Calu3 (cell line): ENCODE measurements at places on chromosomes 12 and 14.

DNA sequence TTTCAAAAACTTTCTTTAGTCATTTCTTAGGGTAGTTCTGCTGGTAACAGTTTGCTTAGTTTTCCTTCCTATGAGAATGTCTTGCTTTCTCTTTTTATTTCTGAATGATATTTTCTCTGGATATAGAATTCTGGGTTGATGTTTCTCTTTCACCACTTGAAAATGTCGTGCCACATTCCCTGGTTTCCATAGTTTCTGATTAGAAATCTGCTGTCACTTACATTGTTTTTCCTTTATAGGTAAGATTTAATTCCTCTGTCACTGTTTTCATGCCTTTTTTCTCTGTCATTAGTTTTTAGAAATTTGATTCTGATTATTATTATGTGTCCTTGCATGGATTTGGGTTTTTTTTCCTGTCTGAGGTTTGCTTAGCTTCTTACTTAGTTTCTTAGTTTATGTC is 77.3 kb upstream of the PCNX4 start:
- DNase-seq, result no peak

DNA sequence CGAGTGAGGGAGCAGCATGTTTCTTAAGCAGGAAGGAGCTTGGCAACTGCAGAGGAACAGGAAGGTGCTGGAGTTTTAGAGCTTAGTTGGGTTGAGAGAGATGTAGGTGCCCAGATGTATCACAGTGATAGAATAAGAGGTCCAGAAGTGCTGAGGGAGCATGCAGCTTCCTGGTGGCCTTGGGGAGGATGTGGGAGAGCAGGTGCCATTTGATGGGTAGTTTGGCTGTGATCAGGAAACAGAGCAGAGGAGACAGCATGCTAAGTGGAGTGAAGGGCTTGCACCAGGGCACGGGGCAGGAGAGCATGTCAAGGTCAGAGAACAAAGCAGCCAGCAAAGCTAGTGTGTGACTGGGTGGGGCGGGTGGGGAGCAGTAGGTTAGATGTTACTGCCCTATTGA is 74.8 kb downstream of the PAPOLA start:
- no peak for DNase-seq

DNA sequence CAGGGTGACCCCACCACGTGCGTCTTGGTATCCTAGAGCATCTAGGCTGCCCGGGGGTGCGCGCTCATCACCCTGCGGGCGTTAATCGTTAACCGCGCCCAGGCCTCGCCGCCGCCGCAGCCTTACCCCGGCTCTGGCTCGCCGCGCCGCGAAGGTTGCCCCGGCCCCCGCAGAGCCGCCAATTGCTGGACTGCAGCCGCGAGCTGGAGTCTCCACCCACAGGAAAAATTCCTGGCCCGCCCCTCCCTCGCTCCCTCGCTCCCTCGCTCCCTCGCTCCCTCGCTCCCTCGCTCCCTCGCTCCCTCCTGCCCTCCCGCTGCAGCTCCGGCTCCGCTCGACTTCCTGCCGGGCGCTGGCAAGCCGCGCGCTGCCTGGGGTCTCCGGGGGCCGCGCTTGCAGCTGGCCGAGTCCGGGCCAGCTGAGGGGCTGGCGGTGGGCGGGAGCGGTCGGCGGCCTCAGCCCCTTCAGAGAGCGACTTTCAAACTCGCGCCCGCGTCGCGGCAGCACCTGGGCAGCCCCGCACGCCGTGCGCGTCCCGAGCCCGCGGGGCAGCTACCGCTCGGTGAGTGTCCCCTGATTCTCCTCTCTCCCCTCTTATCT is at the start of gene PLEKHG3:
Gene PLEKHG3 (plus strand): TSS at position 282 of the 600 bp plus-strand sequence. CDS start 23,208 bp downstream, outside the sequence.
- peak; percentile 81 for DNase-seq

- DNase-seq, result no peak
Measured at GRCh38 chr12:115464111-115464581, 780.2 kb upstream of the TBX3 start.

GRCh38 chr12:52873513-52873831 is 24.7 kb upstream of the KRT78 start:
- DNase-seq, result no peak

DNA sequence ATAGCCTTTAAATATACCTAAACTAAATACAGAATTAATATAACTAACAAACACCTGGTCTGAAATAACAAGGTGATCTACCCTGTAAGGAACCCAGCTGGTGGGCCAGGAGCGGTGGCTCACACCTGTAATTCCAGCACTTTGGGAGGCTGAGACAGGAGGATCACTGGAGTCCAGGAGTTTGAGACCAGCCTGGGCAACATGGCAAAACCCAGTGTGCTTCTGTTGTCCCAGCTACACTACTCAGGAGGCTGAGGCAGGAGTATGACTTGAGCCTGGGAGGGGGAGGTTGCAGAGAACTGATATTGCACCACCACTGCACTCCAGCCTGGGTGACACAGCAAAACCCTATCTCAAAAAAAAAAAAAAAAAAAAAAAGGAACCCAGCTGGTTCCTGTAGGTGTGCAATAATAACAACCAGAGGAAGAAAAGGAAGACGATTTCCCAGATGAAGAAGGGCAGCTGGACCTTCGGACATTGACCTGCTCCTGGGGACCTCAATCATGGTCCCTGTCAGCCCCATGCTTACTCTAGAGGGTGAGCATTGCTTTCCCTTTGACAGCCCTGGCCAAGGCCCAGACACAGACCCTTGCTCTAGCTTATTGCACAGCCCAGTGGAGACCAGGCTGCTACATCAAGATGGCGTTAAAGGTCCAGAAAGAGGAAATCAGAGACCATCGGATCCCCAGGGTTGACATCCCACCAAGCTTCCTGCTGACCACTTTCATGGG is 5.4 kb downstream of the FOS start:
- no peak for DNase-seq

DNA sequence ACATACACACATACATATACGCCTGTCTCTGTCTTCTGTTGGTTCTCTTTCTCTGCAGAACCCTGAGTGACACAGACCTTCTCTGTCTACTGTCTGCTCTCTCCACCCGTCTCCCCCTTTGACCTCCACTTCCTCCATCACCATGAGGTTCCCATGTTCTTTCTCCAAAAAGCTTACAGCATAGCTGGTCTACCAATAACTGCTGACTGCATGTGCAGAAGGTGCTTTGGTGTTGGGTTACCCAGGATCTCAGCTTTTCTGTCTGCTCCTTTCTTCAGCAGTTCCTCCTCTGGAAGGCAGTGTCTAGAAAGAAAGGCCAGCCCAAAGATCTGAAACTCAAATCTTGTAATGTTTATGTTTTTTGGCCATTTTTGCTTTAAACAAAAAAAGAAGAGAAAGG is 125.6 kb downstream of the SMOC1 start:
- DNase-seq, result no peak

DNA sequence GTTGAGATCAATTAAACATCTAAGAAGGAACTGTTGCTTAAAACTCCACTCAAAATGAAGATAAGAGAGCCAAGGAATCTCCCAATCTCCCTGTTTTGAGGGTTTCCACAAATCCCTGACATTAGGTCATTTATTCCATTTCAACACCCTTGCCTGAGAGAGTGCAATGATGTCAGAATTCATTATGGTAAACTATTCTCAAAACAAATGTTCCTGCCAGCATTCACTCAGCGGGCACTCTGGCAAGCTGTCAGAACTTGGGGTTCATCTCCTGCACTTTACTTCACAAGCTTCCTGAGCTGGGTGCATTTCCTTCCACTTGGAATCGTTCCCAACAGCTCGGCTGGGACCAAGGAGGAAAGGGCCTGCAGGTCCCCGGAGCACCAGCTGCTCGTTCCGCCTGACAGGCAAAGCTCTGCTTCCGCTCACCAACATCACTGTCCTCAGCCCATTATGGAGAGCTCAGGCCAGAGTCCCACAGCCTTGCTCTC is 117.8 kb downstream of the TTC7B start:
- no peak for DNase-seq

DNA sequence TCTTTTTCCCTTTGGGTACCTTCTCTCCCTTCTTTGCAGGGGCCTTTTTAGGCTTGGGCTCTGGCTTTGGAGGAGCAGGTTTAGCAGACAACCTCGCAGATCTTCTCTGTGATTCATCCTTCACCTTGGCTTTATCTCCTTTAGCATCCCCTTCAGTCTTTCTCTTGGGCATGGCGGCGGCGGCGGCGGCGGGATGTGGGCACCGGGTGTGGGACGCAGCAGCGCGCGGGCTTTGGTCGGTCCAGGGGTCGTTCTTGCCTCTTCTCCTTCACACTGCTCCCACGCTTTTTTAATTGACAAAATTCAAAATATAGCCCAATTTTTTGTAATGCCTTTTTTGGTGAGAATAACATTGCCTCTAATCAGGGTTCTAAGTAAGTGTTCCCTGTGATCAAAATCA is 8.6 kb downstream of the TRMT5 start:
- DNase-seq, result no peak

DNA sequence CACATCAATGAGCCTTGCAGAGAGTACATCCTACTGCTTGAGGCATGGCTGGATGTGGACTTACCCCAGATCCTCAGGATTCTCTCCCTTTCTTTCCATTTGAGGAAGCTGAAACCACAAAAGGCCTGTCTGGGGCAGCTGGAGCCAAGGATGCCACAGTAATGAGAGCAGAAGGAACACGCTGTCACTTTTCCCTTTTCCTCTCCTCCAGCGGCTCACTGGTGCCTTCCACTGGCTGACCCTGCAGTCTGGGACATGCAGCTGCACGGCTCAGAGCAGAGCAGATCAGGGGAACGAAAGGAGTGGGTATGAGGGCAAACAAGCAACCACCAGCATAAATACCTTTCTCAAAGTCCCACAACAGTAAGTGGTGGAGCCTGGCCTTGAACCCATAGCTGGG is 78.2 kb downstream of the GAS2L3 start:
- no peak for DNase-seq

GRCh38 chr12:93111773-93112172 is 182.7 kb upstream of the EEA1 start:
- no peak for DNase-seq

GRCh38 chr14:71181215-71182003 is 274.1 kb downstream of the PCNX1 start:
- no peak for DNase-seq

DNA sequence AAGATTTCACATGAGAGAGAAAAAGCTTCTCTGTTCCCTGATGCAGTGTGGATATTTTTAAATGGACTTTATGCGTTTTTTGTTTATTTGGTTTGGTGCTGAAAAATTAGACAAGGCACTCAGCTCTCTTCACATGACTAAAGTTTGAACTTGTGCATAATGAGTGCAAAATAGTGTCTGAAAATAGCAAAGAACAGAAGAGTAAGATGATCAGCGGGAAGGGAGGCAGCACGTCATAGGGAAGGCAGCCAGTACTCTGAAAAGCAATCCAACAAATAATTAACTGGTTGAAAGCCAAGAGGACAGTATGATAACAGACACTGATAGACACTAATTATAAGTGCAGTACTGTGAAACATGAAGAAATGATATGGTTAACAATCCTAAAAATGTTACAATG is 46.6 kb upstream of the CDKN3 start:
- no peak for DNase-seq

GRCh38 chr12:26471560-26471959 is 276.2 kb downstream of the SSPN start:
- DNase-seq, result no peak

GRCh38 chr12:52036587-52037171 is 14.6 kb upstream of the NR4A1 start:
- DNase-seq, result peak; percentile 84

GRCh38 chr12:28963554-28963953 is 185.5 kb upstream of the FAR2 start:
- no peak for DNase-seq

DNA sequence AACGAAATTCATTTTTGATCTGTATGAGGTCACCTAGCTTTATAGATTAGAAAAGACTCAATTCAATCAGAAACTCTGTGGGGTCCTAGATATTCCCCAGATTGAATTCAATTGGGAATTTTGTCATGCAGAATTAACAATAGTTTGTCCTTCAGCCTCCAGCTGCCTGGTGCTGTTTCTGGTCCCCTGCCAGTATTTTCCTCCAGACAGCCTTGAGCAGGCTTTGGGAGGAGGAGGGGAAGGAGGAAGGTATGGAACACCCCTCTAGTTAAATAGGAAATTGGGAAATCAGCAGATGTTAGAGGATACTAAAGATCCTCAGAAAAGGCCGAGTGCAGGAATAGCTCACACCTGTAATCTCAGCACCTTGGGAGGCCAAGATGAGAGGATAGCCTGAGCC is 10.6 kb downstream of the GRIP1 start:
- no peak for DNase-seq

- DNase-seq, result peak; percentile 71
Measured at GRCh38 chr14:23559010-23559925, 3.2 kb downstream of the THTPA start.

DNA sequence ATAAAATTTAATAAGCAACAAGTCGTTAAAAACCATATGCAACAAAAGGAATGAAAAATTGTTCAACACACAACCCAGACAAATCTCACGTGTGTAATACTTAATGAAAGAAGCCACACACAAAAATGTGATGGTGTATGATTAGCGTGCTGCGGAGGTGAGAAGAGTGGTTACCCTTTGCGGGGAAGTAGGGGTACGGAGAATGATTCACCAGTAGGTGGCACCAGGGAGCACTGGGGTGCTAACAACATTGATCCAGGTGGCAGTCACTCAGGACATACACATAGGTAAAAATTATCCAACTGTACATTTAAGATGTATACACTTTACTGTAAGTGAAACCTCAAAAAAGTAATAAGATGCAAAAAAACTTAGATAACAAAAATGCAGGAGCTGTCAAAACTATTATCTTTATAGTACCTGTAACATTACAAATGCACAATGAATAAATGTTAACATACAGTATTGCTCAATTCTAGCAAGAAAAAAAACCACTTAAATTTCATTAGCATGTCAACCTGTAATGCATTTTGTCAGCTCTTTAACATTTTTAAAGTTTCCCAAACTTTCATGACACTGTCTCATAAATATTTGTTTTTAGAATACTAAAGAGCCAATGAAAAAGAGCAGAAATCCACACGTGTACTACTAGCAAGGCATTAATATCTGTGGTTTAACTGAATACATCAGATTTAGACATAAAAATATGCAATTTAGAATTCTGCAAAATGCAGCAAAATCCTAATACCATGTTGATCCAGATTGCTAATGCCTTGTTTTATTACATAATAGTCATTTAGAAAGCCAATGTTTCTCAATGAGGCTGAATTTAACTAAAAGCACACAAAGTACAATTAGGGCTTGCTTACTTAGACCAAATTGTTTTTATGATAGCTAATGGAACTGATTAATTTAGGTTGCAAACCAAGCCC is 46.7 kb downstream of the TMCC3 start:
- DNase-seq, result peak; percentile 83

- no peak for DNase-seq
Measured at GRCh38 chr14:91891101-91891500, 23.8 kb upstream of the TC2N start.

DNA sequence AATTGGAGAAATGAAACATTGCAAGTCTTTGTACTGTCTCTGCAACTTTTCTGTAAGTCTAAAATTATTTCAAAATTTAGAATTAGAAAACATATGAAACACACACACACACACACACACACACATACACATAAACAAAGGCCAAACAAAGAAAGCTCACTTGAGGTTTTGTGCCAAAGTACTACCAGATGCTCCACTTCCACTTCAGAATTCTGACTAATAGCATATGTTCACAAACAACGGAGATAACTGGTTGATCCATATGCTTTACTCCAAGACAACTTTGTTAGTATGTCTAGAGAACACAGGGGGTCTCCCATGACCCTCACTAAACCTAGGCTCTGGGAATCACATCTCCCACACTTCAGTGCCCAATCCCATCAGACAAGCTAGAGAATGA is 133.8 kb upstream of the CLEC14A start:
- no peak for DNase-seq
